ENCODE measurements at places on chromosomes 5 and 9.

- DNase-seq: no peak
Measured at GRCh38 chr5:68265347-68265746, 49.8 kb downstream of the PIK3R1 start.

DNA sequence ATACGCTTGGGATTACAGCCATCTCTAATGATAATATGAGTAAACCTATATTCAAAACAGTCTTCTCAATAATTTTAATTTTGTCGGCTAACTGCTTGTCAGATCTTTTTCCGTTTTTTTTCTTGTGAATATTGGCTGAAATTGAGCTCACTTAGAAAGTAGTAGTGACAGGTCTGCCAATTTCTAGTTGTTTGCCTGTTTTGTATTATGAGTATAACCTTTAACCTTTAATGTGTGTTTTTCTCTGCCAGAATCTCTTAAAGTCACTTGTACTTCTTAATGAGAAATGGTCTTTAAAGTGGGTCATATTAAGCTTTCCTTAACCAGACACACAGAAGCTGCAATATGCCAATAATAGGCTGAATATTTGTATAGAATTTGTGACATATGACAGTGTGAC is 511.0 kb downstream of the CSNK1G3 start:
- DNase-seq: no peak

DNA sequence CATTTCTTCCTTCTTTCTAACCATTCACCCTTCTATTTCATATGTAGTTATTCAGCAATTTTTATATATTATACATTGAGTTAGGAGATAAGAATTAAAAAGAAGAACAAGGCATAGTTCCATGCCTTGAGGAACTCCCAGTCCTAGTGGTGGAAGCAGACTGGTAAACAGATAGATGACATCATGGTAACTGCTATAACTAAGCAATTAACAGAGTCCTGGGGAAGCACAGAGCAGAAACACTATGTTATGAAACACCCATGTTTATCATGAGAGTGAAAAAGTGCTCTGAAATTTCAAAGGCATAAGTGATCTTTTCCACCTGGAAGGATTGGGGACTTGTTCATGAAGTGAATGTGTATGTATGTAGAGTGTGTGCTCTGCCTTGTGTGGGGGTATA is 14.6 kb downstream of the PAPPA start:
- DNase-seq: no peak

GRCh38 chr9:89177012-89177943 is 1.3 kb downstream of the SHC3 start:
- DNase-seq: peak; percentile 74

GRCh38 chr5:10977011-10977410 is 216.0 kb upstream of the DAP start:
- no peak for DNase-seq

DNA sequence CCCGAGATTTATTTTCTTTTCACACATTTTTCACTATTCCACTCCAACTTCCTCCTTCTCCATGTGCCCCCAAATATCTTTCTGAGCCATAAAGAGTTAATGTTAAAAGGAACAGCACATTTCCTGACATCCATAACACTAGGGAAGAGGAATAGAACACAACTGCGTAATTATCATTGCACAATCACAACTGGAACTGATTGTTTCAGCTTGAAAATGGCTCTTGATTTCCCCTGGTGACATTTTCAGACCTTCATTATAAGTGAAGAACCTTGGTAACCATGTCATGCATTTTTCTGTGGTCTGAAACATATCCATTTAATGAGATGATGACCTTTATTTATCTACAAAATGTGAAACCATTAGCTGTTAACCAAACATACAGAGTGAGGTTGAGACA is 82.4 kb downstream of the PCSK1 start:
- no peak for DNase-seq

- DNase-seq: no peak
Measured at GRCh38 chr5:53817183-53817582, 256.7 kb downstream of the NDUFS4 start.

GRCh38 chr9:77435688-77436087 is 212.4 kb downstream of the GNA14 start:
- peak; percentile 86 for DNase-seq

- DNase-seq: no peak
Measured at GRCh38 chr5:151179489-151179840, 21.9 kb upstream of the ANXA6 start.

DNA sequence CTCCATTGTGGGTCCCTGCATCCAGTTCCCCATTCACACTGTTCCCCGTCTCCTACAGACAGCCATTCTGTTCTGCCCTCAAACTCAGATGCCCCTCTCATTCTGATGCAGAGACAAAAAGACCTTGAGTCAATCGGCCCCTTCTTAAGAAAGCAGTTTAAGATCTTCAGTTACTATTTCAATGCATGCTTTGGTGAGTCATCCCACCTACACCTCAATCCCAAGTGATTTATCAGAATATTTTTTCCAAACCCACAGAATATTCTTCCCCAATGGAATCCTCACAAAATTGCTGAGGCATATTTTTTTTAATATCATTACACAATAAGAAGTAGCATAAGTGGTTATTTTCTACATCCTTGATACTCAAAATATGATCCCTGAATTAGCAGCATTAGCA is 92.4 kb upstream of the SLC1A1 start:
- DNase-seq: no peak

DNA sequence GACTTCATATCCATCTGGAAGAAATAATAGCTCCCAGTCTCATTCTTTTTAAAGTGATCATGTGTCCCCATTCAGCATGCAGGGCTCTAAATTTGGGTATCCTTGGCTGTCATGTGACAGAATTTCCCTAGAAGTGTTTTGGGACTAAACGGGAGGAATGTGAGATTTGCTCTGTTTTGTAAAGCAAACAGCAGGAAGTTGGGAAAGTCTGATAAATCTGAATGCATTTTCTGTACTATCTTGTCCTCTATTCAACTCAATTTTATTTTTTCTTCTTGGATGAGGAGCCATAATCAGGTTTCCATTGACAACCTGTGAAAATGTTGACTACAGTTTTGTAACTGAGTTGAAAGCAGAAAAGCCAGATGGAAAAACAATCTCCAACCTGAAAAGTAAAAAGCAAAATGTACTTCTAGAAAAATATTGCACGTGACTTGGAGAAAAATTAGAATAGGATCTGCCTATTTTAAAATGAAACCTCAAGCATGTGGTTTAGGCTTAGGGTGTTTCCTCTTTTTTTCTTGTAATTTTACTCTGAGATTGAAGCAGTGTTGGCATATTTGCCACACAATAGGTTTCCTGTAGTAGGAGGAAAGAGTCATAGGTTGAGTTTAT is 76.2 kb upstream of the IL6ST start:
- no peak for DNase-seq

DNA sequence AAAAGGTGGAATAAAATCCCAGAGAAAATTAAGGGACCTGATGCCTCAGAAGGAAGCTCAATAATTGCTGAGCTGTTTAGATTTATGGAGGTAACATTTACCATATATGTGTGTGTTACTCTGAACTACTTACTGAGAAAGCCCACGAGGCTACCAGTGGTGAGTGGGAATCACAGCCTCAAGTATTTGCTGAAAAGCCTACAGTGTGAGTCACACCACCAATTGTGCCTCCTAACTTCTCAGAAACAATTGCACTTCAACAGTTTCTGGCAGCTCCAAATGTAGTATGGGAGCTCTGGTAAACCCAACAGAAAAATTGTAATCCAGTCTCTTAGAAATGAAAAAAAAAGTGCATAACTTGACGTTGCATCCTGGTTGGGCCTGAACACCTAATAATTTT is 551.6 kb downstream of the PRDM9 start:
- DNase-seq: peak; percentile 31

DNA sequence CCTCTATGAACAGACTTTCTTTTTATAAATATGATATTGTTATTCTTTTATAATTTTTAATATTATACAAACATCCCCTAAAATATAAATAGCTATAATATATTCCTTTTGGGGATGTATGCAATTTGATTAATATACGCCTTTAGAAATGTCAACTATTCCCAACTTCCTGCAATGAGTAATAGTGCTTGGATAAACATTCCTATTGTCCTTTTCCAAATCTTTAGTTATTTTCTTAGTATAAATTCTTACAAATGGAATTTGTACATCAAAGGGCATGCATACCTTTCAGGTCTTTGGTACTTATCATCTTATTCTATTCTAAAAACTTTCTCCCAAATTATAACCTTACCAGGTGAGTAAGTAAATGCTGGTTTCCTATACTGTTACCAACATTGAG is 6.2 kb downstream of the NLN start:
- DNase-seq: peak; percentile 45

- DNase-seq: no peak
Measured at GRCh38 chr9:98903961-98904411, 39.7 kb upstream of the COL15A1 start.

- DNase-seq: peak; percentile 74
Measured at GRCh38 chr5:170420806-170421412, 31.7 kb upstream of the KCNMB1 start.

- peak; percentile 27 for DNase-seq
Measured at GRCh38 chr9:86716326-86716922, 230.9 kb downstream of the GAS1 start.

DNA sequence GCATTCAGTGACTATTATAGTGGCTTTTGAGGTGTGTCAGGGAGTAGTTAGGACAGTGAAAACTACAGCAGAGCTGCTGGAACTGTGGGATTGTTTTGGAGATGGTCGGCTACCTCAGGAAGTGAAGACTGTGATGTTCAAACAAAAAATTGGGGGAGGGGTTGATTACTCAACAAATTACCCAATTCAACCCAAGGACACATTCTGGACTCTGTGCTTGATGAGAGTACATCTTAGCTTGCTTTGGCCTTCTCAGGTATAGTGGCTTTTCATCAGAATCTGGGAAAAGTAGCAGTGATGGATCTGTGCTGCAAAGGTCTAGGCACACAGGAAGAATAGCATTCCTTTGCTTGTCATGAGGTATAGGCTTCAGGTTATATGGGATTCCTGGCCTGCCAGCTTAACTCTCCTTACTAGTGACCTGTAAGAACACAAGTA is 47.0 kb downstream of the SLC44A1 start:
- no peak for DNase-seq

- DNase-seq: peak; percentile 6
Measured at GRCh38 chr9:26170190-26170589, 491.9 kb upstream of the TUSC1 start.

DNA sequence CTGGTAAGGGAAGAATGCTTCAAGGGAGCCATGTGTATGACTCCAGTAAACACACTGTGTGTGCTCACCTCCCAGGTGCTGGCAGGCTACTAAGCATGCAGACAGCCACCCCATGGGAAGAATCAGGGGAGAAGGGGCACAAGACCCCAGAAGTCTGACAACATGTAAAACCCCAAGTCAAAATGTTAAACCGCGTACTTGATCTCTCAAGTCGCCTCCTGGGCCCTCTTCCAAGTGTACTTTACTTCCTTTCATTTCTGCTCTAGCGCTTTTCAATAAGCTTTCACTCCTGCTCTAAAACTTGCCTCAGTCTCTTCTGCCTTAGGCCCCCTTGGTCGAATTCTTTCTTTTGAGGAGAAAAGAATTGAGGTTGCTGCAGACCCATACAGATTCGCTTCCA is 31.3 kb downstream of the DAPK1 start:
- DNase-seq: no peak

GRCh38 chr9:95642189-95642588 is 125.4 kb upstream of the PTCH1 start:
- DNase-seq: no peak

DNA sequence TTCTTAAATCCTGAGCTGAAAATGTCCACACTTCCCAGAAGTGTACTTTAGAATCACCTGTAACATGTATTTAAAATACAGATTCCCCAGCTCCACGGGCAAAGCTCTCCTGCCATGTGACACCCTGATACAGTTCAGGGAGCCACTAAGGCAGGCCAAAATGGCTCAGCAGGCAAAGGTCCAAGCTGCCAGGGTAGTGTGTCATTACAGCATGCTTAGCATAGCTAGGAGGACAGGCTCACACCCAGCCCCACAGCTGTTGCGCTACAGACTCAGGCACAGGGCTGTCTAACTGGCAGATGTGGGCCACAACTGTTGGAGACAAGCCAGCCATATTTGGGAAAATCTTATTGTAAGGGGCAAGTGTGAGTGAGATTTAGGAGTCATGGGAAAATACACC is 73.0 kb downstream of the C9orf85 start:
- peak; percentile 69 for DNase-seq

DNA sequence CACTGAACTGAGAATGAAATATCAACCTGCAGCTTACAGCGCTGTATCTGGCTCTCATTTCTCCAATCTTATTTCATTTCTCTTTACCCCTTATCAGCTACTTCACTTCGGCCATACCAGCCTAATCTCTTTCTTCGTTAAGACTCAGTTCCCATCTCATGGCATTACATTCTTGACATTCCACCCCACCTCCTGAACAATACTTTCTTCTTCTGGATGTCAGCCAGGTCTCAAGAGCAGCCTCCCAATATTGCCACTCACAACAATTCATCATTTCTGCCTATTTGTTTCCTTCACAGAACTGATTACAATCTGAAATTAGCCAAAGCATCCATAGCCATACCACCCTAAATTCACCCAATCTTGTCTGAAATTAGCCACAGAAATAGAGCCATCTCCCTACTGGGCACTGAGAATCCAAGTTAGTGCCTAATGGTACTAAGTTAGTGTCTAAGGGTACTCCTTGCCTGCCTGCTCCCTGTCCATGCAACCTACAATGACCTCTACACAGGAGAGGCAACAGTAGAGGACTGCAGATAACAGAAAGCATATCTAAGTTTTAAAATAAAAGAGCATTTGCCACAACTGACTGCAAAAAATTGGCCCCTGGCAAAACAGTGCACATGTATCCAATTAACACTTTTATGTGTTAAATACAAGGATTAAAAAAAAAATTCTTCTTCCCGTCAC is 35.2 kb downstream of the SETX start:
- peak; percentile 65 for DNase-seq

DNA sequence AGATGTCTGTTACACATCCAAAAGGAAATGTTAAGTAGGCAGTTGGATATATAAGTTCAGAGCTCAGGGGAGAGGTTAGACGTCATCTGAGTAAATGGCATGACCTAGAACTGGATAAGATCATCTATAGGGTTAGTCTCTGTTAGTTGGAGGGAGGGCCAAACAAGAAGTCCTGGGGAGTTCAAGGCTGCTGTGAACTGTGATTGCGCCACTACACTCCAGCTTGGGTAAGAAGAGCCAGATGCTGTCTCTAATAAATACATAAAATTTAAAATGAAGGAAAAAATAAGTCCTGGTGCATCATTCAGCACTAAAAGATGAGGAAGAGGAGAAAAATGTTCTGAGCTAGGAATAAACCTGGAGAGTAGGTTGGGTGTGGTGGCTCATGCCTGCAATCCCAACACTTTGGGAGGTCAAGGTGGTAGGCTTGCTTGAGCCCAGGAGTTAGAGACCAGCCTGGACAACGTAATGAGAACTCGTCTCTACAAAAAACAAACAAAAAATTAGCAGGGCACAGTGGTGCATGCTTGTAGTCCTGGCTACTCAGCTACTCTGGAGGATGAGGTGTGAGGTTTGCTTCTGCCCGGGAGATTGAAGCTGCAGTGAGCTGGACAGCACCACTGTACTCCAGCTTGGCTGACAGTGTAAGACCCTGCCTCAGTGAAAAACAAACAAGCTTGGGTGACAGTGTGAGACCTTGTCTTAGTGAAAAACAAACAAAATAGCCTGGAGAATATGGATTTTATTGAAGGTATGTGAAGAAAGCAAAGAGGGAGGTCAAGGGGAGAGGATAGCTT is 123.6 kb downstream of the ACTBL2 start:
- DNase-seq: peak; percentile 38

Measured in fibroblast of lung (primary cell).